ENCODE measurements at places on chromosomes 2 and 18. TPM values are rescaled to one million over a fixed set of nuclear protein-coding genes. Genes with fewer than 3 reads are reported as not detected.

DNA sequence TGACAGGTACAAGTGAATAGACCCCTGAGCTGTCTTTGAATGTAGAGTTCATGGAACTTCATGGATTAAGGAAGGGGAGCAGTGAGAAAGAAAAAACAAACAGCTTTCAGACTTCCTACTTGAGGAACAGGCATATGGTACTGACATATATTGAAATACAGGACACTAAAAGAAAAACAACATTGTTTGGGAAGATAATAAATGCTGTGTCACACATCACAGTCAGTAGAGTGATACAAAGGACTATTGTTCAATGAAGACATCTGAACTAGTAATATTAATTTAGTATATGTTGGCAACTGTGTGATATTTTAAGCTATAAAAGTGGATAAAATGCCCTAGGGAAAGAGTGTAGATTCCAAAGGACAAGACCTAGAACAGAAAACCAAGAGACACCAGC is 3.3 kb downstream of the DSC2 start:
- no peak for DNase-seq
- no peaks in the 10 kb centered on the region for H3K27me3 ChIP-seq
- H3K27ac ChIP-seq = no peak overlapping the region
- no peak overlapping the region for H3K4me3 ChIP-seq
- no peaks in the 10 kb centered on the region for H3K36me3 ChIP-seq
- no peaks in the 10 kb centered on the region for H3K4me1 ChIP-seq

GRCh38 chr2:172440795-172441194 is 13.4 kb downstream of the ITGA6 start:
- H3K4me3 ChIP-seq = no peak overlapping the region
- no peaks in the 10 kb centered on the region for H3K27me3 ChIP-seq
- no peaks in the 10 kb centered on the region for H3K36me3 ChIP-seq
- peaks cover 87% of the 10 kb centered on the region for H3K4me1 ChIP-seq
- DNase-seq = peak; percentile 36

DNA sequence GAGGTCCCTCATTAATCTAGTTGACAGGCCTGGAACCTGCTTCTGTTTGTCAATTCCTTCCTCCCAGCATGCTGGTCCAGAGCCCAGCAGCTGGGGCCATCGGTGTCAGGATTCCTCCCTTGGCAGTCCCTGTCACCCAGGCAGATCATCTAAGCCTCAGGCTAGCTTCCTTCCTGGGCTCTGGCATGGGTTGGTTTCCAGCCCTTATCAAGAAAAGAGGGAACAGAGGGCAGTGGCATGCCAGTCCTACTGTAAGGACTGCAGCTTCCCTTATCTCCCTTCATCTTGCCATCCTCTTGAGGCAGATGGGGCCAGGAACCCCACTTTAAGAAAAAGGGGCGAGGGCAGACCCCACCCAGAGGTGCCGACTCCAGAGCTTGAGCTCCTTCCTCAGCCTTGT is 10.9 kb upstream of the KCNK3 start:
- H3K4me3 ChIP-seq = no peak overlapping the region
- H3K27me3 ChIP-seq = peaks cover 9% of the 10 kb centered on the region
- no peaks in the 10 kb centered on the region for H3K4me1 ChIP-seq
- no peaks in the 10 kb centered on the region for H3K36me3 ChIP-seq
- H3K27ac ChIP-seq = no peak overlapping the region

DNA sequence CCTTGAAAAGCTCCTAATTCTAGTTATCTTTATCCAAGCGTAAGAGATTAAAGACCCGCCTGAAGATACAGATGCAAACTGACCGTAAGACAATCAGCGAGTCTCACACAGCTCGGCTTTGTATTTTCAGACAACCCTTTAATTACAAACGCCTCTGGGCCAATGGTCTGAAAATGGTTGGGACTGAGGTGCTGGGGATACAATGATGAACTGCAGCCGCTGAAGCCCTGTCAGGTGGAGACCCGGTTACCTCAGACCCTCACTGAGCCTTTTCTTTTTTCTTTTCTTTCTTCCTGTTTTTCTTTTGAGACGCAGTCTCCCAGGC is 715 bp upstream of the CFAP36 start:
- no peaks in the 10 kb centered on the region for H3K27me3 ChIP-seq
- H3K27ac ChIP-seq = peak overlapping the region; percentile 83
- peak overlapping the region; percentile 70 for H3K4me3 ChIP-seq
- DNase-seq = no peak
- H3K36me3 ChIP-seq = no peaks in the 10 kb centered on the region

DNA sequence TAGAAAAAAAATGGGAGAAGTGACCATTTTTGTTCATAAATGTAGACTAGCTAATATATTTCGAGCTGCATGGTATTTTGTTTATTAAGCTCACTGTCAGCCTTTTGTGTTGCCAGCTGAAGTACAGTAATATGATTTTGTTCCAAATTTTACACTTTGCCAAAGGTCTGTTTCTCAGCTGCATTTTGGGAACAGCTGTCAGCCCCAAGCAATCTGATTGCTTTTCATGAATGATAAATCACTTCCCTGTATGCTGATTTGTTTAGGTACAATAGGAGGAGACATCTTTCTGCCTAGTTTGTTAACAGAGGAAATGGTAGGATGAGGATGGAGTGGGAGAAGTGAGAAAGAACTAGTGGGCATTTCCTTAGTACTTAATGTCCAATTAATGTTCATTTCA is 79.3 kb downstream of the NABP1 start:
- peaks cover 3% of the 10 kb centered on the region for H3K27me3 ChIP-seq
- H3K4me1 ChIP-seq = peaks cover 11% of the 10 kb centered on the region
- no peaks in the 10 kb centered on the region for H3K36me3 ChIP-seq
- no peak for DNase-seq
- no peak overlapping the region for H3K27ac ChIP-seq

GRCh38 chr2:148594216-148594615 is 50.3 kb upstream of the EPC2 start:
- H3K36me3 ChIP-seq = no peaks in the 10 kb centered on the region
- no peaks in the 10 kb centered on the region for H3K4me1 ChIP-seq
- no peaks in the 10 kb centered on the region for H3K27me3 ChIP-seq
- DNase-seq = no peak
- no peak overlapping the region for H3K4me3 ChIP-seq
- H3K27ac ChIP-seq = no peak overlapping the region

MYOM1 gene
- 4.2 TPM for total RNA-seq

All from CD4-positive, alpha-beta memory T cell (primary cell).